Neuronal stem cell (in vitro differentiated cells): ENCODE measurements at places on chromosomes 1 and 21.

DNA sequence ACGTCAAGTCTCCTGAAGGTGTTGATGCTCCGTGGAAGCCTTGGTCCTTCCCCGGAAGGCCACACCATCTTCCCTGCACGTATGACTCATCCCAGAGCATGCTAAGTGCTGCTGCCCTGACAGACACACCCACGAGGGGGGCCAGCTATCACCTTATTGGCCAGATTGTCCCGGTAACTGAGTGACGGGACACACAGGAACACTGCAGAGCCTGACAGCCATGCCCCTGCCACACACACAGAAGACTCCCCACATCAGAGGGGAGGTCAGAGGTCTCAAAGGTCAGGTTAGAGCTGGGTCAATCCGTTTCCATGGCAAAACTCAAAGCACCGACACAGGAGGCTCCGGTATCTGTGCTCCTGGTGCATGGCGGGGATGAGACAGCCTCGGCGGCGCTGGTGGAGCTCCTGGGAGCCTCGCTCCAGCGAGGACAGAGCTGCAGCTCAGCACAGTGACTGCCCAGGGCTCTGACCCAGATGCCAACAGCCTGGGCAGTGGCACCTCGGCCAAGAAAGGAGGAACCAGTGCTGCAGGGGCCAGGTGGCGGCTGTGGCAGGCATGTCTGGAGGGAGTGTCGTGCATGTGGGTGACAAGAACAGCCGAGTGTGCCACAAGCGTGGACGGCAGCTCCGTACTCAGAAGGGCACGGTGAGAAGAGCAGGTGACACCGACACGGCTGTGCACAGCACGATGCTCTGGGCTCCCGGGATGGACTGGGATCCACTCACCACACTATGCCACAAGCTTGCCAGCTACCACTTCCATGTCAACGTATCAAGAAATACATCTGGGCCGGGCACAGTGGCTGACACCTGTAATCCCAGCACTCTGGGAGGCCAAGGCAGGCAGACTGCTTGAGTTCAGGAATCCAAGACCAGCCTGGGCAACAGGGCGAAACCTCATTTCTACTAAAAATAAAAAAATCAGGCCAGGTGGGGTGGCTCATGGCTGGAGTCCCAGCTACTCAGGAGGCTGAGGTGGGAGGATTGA, 14.8 kb upstream of the TMEM240 start:
- peak; percentile 57 for DNase-seq

DNA sequence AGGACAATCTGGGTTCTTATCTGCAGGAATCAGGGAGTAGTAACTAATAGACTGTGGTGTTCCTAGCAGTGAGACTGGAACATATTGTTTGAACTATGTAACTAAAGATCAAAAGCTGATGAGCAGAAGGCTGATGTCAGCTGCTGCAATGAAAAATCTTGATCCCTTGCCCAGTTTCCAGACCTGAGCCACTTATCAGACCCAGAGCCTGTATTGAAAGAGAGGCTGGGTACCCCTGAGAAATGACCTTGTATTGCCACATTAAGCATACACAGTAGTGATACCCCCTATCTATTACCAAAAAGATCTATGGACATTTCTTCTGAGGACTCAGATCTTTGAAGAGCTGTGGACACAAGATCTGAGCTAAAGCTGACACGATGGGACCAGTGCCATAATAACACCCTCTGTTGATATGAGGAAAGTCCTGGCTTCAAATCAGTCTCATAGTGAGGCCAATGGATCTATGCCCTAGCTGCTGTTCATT, 178.0 kb upstream of the GALNT2 start:
- DNase-seq, result no peak

- no peak for DNase-seq
These were observed 4.0 kb upstream of the IFI16 start for GRCh38 chr1:159005676-159006075.

GRCh38 chr21:41874611-41875010, 4.5 kb downstream of the PRDM15 start:
- DNase-seq, result no peak

- no peak for DNase-seq
These were observed 369.8 kb upstream of the KAZN start for GRCh38 chr1:14228677-14229076.

GRCh38 chr1:61141288-61142042, 59.1 kb downstream of the NFIA start:
- DNase-seq, result no peak
